ENCODE measurements at places on chromosomes 7 and 10.

GRCh38 chr7:79227044-79227443 is 226.4 kb downstream of the MAGI2 start:
- no peak for DNase-seq

DNA sequence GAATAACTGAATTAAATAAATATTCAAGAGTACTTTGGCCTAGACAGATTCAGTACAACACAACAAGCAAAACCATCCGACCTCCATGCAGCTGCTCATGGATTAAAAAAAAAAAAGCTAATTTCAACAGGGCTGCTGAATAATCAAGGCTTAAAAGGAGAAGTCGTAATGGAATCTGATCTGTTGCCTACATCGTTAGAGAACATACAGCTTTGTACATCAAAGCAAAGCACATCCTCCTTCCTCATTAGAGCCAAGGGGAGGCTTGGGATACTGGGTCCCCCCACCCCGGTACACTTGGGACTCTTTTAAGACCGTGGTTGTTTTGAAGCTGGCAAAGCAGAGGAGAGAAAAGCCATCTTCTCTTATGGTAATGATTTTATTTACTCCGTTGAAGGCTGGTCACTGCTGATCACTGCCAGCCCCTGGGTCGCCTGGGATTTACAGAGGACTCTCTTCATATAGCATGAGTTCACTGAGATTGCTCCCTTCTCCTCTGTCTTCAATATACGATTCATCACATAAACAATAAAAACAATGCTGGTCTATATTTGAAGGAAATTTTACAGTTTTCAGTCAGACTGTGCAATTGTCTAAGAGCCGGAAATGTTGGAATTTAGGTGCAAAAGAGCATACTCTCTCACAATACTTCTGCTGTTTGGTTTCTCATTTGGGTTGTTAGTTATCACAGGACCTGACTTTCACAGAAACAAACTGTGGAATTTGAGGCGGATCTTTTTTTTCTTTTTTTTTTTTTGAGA is 148.8 kb downstream of the FAM107B start:
- no peak for DNase-seq

DNA sequence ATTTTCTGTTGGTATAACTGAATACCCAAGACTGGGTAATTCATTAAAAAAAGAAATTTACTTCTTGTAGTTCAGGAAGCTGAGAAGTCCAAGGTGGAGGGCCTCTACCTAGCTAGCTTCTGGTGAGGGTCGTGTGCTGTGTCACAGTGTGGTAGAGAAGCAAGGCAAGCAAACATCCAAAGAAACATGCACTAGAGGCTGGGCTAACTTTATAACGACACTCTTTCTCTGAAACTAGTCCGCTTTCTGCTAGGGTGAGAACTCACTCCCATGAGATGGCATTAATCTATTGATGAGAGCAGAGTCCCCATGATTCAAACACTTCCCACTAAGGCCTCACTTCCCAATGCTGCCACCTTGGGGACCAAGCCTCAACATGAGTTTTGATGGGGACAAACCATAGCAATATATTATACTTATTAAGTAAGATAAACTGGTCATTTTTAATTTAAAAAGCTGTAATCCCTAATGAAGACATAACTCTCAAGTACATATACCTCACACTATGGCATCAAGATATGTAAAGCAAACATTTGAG is 50.8 kb downstream of the PHYHIPL start:
- no peak for DNase-seq

- DNase-seq: no peak
Measured at GRCh38 chr7:17026269-17026668, 144.5 kb upstream of the AGR3 start.

DNA sequence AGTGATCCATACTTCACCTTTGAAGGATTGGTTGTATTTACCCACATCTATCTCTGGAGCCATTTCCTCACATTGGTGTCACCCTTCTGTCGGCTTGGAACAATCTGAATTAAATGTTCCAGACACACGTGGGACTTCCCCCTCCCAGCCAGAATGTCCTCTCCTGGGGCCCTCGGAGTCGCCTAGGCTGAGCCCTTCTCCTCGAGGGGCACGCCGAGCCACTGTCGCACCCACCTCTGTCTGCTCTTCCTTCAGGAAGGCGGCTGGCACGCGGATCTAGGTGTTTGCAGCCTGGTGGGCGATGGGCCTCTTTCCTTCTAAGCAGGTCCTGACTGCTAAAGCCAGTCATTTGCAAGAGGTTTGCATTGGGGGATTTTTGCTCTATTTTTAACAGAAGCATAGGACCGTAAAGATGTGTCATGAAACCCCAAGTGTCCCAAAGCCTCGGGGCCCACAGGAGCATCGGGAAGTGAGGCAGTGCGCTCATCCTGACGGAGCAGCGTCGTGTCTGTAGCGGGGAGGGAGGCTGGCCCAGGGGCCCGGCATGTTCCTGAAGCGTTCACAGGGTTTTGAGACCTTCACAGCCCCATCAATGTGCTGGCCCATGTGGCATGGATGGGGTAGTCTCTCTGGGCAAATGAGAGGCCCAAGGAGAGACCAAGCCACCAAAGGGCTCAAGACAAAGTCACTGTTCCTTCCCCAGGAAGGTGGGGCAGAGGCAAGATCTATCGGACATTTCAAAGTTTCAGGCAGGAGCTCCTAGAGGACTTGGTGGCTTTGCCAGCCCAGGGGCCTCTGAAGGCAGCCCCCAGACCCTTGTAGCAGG is 86.7 kb downstream of the RGS10 start:
- DNase-seq: no peak

- DNase-seq: no peak
Measured at GRCh38 chr10:8835453-8836167, 781.1 kb downstream of the GATA3 start.

GRCh38 chr7:82760831-82761230 is 317.3 kb upstream of the CACNA2D1 start:
- DNase-seq: no peak

- DNase-seq: no peak
Measured at GRCh38 chr7:99036546-99037111, 107.3 kb downstream of the SMURF1 start.

DNA sequence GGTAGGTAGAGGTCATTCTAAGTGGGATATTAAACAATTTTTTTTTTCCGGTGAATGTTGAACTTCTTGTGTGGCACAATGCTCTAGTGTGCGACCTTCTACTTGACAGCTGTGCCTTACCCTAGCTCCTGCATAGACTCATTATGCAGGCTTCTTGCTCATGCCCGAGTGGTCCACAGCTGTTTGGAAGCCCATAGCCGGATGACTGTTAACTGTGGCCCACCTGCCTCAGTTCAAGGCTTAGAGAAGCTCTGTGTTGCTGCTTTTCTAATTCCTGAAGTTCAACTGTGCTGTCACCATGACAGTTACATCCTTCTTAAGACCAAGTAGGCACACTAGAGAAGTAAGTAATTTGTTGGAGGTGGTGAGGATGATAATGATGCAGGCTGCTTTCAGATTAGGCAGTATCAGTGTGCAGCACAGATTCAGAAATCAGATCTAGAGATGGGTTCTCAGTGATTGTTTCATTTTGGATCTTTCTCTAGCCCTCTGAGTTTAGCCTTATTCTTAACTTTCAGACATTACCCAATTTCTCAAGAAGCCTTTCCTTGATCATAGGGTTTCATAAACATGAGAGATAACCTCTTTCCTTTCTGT is 278.4 kb downstream of the PHF14 start:
- no peak for DNase-seq

DNA sequence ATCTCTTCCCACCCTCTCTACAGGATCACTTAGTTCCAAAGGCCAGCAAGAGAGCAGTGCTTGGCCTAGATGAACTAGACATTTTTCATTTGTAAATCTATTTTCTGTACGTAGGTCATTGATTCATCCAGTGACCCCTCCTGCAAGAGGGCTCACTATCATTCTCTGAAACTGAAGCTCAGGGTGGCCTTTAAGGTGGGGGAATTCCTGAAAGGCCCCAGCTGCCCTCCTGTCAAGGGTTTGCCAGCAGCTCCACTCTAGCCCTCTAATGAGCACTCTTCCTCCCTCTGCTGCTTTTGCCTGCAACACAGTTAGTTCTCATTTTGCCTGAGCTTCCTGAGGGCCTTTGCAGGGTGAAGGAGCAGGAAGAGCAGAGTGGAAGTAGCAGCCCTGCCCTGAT is 41.2 kb downstream of the LRRC18 start:
- no peak for DNase-seq

- no peak for DNase-seq
Measured at GRCh38 chr7:70599446-70600190, 532.3 kb upstream of the GALNT17 start.

Data from stimulated activated CD4-positive, alpha-beta T cell treated with anti-CD3 and anti-CD28 coated beads, TNF-alpha, amount 100 ng/mL, for 1 hour (primary cell).